ENCODE measurements at places on chromosomes 4 and X.

DNA sequence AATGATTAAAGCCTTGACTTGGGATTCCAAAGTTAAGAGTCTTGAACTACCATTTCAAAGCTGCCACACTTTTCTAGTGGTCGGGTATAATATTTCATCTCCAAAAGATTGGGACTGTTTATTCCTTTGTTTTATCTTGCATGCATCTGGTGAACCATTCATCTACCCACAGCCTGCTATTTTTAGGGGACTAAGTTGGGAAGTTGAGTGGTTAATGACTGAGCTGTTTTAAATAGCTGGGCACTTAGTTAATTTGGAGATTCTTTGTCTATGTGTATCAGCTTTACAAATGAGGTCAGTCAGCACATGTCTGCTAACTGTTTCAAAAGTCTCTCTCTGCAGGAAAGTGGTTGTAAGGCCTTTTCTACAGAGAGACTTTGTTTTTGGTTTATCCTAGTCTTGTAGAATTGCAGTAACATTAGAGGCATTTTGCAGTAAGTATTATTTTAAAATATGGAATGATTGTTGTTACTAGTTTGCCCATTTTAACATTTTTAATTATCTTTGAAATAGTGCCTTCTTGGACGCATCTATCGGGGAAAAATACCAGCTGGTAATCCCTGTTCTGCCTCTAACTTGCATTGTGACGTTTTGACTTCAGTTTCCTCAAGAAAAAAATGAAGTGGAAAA, 8.2 kb downstream of the BMP2K start:
- DNase-seq = no peak

DNA sequence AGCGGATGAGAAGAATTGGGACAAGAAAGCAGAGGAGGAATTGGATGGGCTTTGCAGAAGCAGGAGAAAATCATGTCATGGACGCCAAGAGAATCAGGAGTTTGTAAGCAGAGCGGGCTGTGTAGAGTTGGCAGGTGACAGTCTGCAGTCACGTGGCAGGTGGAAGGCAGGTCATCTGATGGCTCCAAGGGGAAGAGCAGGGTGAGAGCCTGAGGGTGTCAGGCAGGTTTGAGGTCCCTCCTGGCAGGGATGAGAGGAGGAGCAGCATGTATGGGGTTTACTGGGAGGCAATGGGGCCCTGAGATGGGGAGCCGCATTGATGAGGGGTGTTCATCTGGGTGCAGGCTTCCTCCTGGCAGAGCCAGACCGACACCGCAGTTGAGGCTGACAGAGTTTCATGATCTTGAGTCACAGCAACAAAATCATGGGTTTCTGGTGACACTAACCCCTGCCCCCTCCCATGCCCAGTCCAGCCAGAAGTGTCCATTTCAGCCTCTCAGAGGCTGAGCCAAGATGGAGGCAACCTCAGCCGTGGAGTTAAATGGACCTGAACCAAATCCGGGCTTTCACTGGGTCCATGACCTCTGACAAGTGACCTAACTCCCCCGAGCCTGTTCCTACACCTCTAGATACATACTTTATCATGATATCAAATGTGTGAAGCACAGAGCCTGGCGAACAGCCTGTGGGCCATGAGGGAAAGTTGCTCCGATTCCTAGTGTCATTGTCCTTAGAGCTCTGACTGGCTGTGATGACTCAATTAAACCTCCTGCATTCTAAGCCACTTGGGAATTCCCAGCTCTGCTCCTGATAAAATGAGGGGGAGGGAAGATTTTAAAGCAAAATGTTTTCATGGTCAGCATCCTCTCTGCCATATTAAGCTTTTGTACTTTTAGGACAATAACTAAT, 36.1 kb downstream of the EVC start:
- DNase-seq = no peak

DNA sequence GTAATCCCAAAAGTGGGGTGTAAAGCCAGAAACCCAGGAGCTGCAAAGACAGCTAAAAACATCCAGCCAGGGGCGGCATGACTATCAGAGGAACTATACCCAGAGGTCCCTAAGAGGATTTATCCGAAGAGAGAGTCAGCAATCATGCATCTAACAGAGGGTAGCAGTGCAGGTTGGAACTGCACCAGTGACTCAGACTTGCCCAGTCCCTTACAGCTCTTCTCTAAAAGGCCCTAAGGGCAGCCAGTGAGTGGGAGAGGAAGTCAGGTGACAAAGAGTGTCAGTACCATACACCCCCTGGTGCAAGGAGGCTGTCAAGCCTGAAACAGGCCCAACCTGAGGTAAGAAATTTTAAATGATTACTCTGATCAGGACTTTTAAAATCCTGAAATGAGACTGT, 88.1 kb downstream of the CAMK2D start:
- DNase-seq = no peak

GRCh38 chr4:1752284-1753041, 31.1 kb downstream of the TACC3 start:
- DNase-seq = no peak

- DNase-seq = no peak
Measured at GRCh38 chr4:137124278-137124932, 407.9 kb downstream of the PCDH18 start.

- DNase-seq = peak; percentile 96
Measured at GRCh38 chr4:1011022-1011665, at the start of gene FGFRL1. TSS of gene FGFRL1 (plus strand) at chr4:1011626. CDS start at chr4:1012486, 860 bp downstream.

GRCh38 chrX:39333451-39333850, 532.2 kb downstream of the MID1IP1 start:
- no peak for DNase-seq

- DNase-seq = no peak
Measured at GRCh38 chr4:157994863-157995262, 178.0 kb downstream of the GASK1B start.

DNA sequence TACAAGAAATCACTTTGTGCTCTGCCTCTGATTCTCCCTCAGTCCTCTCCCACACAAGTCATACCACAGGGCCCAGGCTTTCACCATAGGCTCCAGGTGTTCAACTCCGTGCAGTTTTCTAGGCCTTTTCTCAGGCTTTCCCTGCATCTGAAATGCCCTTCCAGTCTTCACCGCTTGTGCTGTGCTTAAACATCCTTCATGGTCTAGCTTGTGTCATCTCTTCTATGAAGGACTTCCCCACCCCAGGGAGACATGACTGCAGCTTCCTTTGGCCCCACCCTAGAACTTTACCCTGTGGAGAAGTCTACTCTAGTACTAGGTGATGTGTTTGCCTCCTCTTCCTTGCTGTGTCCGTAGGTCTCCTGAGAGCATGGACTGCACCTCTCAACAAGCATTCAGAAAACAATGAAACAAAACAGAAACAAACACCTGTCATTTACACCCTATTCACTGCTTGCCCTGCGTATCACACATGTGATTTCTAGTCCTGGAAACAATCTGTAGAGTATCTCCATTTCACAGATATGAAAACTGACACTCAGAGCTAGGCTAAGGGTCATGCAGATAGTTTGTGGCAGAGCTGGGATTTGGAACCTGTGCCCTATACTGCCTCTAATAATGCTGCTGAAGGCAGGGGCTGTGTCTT, 22.7 kb upstream of the LEF1 start:
- DNase-seq = no peak

- no peak for DNase-seq
Measured at GRCh38 chrX:119735467-119735866, 22.9 kb upstream of the SOWAHD start.

GRCh38 chr4:154478128-154478527, 13.5 kb downstream of the DCHS2 start:
- DNase-seq = no peak

GRCh38 chrX:48918301-48918642, 552 bp downstream of the PIM2 start:
- no peak for DNase-seq

DNA sequence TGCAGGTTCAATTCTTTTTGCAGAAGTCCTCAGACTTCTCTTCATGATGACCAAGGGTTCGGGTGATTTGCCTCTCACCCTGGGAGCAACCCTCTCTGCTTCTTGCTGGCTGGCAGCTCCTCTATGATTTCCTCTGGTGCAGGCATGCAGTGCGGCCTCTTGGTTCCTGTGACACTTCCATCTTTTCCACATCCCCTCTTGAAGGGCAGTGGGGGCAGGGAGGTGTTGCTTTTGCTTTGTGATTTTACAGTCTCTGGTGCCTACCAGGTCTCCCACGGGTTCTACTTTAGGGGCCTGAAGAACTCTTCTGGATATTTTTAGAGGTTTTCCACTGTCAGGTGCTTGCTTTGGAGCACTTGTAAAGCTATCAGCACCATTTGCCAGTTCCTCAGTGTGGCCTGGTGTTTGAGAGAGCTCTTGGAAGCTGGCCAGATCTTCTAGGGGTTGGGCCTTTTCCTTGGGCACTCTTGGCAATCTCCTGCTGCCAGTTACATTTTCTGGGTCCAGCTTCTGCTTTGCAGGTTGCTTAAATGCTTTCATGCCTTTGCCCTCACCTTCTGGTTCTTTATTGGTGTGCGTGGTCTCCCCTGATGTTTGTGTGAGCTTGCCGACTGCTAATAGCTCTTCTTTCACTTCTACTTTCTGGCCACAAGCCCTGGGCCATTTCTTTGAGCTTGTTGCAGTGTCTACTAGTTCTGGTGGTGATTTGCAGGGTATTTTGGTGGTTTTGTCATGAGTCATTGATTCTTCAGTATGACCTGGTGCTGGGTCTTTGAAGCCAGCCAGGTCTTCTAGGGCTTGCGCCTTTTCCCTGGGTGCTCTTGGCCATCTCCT, 11.5 kb upstream of the CHST7 start:
- DNase-seq = no peak

GRCh38 chr4:17898553-17899055, 87.8 kb downstream of the NCAPG start:
- no peak for DNase-seq

DNA sequence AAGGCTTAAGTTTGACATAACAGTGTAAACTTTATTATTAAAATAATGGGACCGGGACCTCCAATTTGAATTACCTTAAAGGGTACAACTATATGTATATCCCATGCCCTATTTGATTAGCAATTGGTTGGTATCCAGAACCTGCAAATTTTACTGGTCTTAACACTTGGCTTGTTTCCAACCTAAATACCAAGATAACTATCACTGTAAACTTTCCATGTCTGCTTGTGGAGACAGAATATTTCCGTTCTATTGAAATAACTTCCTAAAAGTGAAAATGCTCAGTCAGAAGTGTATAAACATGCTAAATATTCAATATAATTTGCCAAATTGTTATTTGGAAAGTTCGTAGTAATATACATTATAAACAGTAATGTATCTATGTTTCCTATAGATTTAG, 154.0 kb downstream of the TMEM47 start:
- DNase-seq = no peak

- no peak for DNase-seq
Measured at GRCh38 chrX:106780264-106780663, 22.2 kb upstream of the TBC1D8B start.

DNA sequence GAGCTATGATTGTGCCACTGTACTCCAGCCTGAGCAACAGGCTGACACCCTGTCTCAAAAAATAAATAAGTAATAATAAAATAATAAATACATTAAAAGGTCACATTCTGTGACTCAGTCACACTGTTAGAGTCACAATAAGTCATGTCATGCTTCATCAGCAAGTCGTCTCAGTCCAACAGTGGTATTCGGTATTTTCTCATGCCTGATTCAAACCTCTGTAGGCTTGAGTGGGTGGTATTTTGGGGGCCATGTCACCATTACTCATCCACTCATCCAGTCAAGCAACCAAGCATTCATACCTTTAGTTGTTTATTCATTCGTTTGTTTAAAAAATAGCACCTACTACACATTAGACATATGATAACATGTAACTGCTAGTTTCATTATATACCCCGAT, 46.9 kb downstream of the SUPT20HL2 start:
- DNase-seq = no peak

DNA sequence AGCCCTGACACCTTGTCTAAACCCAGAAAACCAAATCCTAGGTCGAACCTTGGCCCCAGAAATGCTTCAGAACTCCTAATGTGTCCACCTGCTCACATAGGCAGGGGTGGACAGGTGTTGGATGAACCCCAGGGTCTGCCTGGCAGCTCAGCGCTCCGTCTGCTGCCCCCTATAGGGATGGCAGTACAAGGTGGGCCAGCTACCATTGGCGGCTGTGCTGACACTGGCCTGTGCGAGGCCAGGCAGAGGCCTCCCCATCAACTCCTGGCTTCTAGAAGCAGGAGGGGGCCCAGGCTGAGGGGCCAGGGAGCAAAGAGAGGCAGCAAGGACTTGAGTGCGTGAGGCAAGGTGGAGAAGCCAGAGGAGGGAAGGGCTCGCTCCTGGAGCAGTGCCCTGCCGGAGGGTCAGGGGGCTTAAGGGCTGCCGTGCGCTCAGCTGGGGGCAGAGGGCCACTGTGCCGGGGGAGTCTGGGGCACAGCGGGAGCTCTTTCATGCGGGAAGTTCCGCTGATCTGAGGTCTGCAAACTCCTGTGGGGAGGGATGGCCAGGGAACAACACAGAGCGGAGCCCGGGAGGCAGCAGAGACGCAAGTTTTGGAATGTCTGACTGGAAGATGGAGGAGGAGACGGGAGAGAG, 20.6 kb downstream of the CCNQ start:
- DNase-seq = no peak

DNA sequence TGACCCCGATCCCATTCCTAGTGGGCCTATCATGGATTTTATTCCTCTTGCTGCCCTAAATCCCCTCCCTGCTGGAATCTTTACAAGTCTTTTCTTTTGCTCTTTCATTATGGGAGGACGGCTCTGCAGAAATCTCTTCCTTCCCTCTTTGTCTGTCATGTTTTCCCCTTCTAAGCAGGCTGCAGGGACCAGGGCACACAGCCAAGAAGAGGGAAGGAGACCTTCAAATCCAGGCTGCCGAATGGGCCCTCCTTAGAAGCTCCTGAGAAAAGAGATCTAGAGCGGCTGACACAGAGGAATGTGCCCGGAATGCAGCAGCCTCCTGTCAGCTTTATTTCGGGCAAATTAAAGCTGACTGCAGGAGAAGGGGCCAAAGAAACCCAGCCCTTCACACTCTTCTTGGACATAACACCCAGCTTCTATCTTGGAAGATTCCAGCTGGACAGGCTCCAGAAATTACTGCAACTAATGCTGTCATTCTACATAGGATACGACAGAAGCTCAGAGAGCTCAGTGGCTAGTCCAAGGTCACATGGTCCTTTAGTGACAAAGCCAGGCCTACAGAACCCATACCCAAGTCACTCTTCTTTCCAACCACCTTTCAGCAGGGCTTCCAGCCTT, 187.8 kb upstream of the NHS start:
- DNase-seq = no peak

DNA sequence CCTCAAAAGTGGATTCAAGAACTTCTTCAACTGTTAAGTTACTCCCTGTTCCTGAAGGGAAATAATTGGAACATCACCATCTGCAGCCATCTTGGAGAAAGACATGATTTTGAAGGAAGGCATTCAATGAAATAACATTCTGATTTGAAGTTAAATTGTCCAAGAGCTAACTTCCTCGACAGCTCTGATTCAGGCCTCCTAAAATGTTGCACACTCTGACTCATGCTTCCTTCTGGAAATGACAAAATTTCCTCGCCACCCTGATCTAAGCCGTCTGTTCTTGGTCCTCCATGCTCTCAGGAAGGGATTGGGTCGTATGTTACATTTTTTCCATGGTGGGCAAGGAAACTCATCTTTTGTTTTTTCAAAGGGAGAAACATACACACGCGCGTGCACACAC, 496.9 kb upstream of the DIPK2B start:
- no peak for DNase-seq

DNA sequence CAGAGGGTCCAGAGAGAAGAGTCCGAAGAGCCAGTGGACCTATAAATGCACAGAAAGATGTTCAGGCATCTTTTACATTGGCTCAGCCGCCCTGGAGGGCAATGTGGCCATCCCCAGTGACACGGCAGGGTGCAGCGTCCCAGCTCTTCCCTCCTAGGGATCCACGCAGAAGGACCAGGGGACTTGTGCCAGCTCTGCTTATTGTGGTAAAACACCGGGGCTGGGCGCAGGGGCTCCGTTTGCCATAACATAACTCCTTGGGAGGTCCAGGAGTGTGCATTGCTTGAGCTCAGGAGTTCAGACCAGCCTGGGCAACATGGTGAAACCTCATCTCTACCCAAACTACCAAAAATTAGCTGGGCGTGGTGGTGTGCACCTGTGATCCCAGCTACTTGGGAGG, 70.2 kb downstream of the CPZ start:
- DNase-seq = no peak

All from heart left ventricle (tissue), 16 donors.